NCI-H1694 (cell line): ENCODE measurements at places on chromosomes 16 and 17.

- no peak for DNase-seq
Measured at GRCh38 chr16:50711040-50711439, 17.6 kb downstream of the NOD2 start.

GRCh38 chr17:82734987-82735866 is at the start of gene FN3K:
Gene FN3K, plus strand, starts transcription at chr17:82735615. Its CDS starts 22 bp downstream, at chr17:82735637.
- no peak for DNase-seq

DNA sequence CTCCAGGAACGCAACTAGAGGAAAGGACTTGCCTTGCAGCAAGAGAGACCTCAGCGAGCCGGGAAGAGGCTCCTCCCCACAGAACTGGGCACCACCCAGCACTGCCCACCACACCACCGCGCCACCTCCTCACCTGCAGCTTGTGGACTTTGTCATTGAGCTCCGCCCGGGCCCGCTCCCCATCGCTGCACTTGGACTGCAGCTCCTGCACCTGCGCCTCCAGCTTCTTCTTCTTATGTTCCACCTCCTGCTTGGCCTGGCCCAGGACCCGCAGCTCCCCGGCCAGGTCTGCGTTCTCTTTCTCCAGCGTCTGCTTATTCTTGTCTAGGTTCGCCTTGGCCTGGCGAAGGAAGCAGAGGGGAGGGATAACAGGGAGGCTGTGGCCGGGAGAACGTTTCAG is 76.7 kb downstream of the NDE1 start:
- DNase-seq = no peak

DNA sequence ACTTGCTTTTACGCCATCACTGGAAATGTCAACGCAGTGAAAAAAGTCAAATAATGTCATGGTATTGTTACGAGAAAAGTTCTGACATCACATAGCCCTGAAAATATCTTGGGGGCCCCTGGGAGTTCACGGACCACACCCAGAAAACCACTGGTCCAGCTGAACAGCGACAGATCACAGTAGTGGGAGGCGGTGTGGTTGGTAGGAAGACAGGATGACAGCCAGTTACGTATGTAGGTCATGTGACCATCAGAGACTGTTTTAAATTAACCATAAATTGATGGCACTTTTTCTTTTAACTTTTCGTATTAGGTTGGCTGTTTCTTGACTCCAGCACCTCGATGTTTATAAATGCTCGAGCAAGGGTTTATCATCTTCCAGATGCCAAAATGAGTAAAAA is 11.9 kb downstream of the ERCC4 start:
- no peak for DNase-seq

- no peak for DNase-seq
Measured at GRCh38 chr17:4586043-4586442, 1.7 kb downstream of the SMTNL2 start.

DNA sequence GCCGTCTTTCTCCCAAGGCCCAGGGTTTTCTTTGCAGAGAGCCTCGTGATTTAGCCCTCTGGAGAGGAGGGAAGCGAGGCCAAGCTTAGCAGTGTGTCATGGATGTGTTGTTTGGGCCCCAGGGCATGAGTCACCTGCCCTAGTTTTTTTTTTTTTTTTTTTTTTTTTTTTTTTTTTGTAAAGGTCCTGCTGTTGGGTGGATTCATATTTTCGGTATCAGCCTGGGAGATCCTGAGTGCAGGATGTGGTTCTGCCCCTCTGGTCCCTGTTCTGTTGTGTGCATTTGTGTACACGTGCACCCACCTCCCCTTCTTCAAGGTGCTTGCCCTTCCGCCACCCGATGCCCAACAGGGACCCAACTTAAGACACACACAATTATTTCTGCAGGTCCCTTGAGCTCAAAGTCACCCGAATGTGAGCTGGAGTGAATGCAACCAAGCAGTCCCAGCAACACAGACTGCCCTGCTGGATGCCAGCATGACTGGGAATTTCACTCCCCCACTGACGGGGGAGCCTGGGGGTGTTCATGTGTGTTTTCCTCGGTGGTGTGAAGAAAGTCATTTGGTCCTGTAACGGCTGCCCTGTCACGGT is 265.8 kb upstream of the TNRC6C start:
- no peak for DNase-seq

- DNase-seq = peak; percentile 23
Measured at GRCh38 chr17:35312790-35313711, 60.4 kb downstream of the SLFN11 start.

DNA sequence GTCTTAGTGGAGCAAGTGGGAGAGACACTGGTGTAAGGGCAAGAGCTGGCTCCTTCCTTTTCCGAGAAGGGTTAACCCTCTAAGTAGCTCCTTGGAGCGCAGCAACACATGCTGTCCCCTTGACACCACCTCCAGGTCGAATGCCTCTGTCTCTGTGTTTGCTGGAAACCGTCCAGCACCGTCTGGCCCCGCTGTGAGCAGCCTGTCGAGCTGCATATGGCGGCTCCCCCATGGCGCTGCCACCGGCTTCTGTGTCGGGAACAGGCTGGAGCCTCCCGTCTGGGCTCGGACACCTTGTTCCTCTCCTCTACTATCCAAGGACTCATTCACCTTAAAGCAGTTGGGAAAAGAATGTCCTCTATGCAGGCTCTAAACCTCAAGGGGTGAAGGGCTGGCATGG is 28.9 kb upstream of the WSCD1 start:
- peak; percentile 76 for DNase-seq

GRCh38 chr17:20203761-20204263 is 194.7 kb downstream of the SPECC1 start:
- no peak for DNase-seq

- DNase-seq = no peak
Measured at GRCh38 chr16:3467921-3468320, 24.4 kb downstream of the NAA60 start.

GRCh38 chr16:68367030-68367429 is 56.2 kb downstream of the PRMT7 start:
- peak; percentile 10 for DNase-seq

GRCh38 chr16:85892760-85893159 is 6.2 kb upstream of the IRF8 start:
- DNase-seq = no peak

- DNase-seq = no peak
Measured at GRCh38 chr17:64128787-64129514, 993 bp downstream of the ERN1 start.

DNA sequence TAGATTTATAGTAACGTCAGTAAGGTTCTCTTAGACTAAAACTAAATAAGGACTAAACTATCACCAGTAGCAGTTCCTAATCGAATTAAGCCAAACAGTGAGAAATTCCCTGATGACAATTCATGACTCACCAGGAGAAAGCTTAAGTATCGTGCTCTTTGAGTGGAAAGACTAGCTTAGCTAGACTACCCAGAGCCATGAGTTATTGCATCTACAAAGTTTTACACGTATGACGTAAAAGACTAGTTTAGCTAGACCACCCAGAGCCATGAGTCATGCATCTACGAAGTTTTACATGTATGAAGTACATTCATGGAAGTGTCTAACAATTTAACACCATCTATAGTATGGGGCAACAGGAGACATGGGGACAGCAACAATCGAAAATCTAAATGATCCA is 36.6 kb downstream of the UBE2G1 start:
- DNase-seq = no peak

- DNase-seq = no peak
Measured at GRCh38 chr16:56833243-56833970, 31.6 kb upstream of the SLC12A3 start.

DNA sequence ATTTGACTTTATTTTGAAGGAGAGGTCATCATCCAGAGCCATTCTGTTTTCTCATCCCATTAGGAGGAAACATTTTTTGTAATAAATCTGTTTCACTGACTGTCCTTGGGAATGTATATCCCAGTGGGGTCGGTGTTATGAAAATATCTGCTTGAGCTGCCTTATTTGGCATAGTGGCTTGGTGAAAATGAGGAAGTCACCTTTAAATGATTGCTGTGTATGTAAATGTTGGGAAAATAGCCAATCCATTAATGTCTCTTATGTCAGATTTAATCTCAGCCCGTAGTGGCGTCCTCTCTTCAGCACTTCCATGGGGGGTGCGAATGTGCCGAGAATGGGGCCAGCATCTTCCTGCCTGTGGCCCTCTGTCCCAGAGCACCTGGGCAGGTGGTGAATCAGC is 57.6 kb downstream of the BANP start:
- DNase-seq = no peak

GRCh38 chr16:23160574-23160973 is 11.3 kb upstream of the USP31 start:
- DNase-seq = no peak

- no peak for DNase-seq
Measured at GRCh38 chr16:86221085-86221484, 289.2 kb upstream of the FOXF1 start.

DNA sequence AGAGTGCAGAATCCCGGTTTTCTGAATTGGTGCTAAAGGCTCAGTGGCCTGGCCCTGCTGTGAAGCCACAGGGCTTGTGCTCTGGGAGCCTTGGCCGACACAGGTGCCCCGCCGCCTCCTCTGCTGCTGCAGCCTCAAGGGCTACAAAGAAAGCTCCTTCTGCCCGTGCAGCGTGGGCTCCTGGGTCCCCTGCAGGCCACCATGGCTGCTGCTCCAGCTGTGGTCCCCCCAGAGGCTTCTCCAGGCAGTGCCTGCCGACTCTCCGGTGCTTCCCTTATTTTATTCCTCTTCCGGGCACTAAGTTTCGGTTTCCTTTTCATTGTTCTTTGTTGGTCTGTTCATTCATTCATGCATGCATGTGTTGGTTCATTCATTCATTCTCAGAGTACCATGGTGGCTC is 53.1 kb downstream of the CMIP start:
- no peak for DNase-seq

- no peak for DNase-seq
Measured at GRCh38 chr17:4480929-4481898, 17.5 kb upstream of the SPNS2 start.

GRCh38 chr17:45987706-45988105 is 11.3 kb upstream of the STH start:
- no peak for DNase-seq

DNA sequence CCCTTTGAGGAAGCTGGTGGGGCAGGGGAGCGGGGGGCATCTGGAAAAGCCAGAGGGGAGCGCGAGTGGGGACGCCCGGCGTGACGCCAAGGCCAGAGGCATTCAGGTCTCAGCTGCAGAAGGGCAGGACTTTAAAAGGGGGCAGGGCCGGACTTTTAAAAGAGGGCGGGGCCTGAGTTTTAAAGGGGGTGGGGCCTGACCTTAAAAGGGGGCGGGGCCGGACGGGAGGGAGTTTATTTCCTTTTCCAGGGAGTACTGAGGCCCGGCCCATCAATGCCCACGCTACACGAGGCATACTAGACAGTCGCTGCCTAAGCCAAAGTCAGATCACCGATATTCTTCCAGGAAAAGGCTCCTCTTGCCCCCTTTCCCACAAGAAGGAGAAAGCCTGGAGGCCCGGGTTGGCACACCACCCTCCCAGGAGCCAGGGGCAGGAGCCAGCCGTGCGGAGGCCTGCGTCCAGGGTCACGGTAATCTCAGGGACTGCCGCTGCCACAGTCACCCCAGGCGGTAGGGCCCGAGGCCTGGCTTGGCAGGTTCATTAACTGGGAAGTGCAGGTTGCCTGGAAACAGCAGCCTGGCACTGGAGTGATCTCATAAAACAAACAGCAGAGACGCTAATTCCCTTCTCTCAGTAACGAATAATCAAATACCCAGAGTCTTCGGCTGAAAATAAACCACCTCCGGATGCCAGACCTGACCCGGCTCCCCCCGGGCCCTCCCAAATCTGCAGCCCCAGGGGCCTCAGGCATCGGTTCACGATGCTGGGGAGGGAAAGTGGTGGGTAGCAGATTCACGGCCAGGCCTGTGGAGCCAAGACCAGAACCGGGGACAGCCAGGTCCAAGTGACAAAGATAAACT is 90.7 kb downstream of the TIMM22 start:
- peak; percentile 77 for DNase-seq

DNA sequence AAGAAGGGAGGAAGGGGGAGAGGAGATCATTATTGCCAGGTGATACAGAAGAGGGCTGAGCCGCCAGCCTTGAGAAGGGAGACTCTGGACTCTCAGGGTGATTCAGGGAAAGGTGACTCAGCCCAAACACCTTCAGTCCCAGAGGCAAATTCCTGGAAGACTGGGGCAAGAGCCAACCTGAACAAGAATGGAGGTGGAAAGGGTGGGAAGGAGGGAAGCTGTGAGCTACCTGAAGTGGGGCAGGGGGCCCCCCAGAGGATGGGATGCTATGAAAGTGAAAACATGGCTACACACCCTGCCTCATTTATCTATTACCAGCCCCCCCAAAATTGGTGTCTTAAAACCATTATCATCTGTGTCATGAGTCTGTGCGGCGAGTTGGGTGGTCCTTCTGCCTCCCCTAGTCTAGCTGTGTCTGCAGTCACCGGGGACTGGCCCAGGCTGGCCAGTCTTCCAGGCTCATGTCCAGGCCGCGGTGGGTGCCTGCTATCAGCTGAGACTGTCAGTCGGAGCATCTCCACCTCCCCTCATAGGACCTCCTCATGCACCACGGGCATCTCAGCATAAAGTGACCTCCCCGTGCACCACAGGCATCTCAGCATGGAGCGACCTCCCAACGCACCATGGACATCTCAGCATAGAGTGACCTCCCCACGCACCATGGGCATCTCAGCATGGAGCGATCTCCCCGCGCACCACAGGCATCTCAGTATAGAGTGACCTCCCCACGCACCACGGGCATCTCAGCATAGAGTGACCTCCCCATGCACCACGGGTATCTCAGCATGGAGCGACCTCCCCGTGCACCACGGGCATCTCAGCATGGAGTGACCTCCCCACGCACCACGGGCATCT is 3.2 kb upstream of the SLC47A2 start:
- DNase-seq = no peak

DNA sequence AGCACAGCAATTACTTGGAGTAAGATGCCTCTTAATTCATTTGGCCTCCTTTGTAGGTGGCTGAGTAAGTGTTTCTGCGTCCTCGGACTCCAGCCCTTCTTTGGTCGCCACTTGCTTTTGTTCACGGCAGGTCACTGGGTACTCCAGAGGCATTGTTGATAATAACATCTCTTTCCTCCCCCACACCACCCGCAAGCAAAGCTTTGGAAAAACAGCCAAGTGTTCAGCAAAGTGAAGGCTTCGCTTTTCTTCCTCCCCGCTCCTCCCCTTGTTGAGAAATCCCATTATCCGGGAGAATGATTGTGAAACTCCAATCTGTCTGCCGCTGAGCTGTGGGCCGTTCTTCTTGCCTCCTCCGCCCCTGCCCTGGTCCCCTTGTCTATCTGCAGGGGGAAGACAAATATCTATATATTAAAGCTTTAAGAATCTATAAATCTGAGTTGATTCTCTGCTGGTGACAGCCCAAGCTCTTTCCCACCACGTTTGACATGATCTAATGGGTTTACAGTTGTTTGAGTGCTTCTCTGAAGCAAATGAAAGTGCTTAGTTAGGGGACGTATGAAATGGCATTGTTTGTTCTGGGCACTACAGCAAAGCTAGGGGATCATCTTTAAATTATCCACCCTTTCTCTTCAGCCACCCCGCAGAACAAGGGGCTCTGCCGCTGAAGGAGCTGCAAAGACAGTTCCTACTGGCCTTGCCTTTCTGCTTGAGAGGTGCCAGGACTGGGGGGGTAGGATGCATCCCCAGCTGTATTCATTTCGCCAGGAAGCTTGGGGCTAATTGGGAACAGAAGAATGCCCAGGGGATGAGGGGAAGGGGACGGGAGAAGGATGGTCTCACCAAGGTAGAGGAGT is 167.1 kb downstream of the CCDC182 start:
- DNase-seq = peak; percentile 44
